ENCODE measurements at places on chromosomes 1 and 21.

- H3K4me1 ChIP-seq, result peaks cover 60% of the 10 kb centered on the region
- H3K36me3 ChIP-seq, result no peaks in the 10 kb centered on the region
- no peak for DNase-seq
- peak overlapping the region; percentile 64 for H3K27ac ChIP-seq
- no peaks in the 10 kb centered on the region for H3K27me3 ChIP-seq
- no peak overlapping the region for H3K4me3 ChIP-seq
Observed at GRCh38 chr1:21308847-21309652, 18.8 kb upstream of the ECE1 start.

DNA sequence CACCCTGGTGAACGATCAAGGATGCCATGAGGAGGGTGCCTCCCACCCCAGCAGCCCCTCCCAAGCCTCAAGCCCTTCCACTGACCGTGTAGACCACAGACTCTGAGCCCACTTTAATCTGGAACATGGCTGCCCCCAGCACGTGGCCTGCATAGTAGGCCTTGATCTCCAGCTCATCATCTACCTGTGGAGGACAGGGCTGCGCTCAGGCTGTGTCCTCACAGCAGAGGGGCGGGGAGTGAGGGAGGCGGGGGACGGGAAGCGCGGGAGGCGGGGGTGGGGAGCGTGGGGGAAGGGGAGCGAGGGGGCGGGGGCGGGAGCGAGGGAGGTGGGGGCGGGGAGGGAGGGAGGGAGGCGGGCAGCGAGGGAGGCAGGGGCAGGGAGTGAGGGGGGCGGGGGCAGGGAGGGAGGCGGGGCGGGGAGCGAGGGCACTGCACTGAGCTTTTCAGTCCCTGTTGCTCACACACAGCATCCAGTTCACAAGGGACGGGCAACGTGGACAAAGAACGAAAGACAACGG lies 7.1 kb downstream of the PUSL1 start:
- no peaks in the 10 kb centered on the region for H3K4me1 ChIP-seq
- H3K27me3 ChIP-seq, result no peaks in the 10 kb centered on the region
- no peak for DNase-seq
- H3K27ac ChIP-seq, result no peak overlapping the region
- H3K36me3 ChIP-seq, result peaks cover 92% of the 10 kb centered on the region

DNA sequence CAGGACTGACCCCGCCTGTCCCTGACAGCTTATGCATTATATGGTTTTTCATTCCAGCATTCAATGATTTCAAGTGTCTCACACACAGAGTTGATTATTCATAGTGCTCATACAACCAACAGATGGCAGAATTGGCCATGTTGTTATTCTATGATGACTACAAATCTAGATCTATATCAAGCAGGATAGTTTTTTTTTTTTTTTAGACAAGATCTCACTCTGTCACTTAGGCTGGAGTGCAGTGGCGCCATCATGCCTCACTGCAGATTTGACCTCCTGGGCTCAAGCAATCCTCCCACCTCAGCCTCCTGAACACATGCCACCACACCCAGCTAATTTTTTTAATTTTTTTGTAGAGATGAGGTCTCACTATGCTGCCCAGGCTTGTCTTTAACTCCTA lies 40.1 kb upstream of the LRRC8D start:
- H3K4me3 ChIP-seq, result no peak overlapping the region
- no peak overlapping the region for H3K27ac ChIP-seq
- H3K4me1 ChIP-seq, result no peaks in the 10 kb centered on the region
- H3K27me3 ChIP-seq, result no peaks in the 10 kb centered on the region
- H3K36me3 ChIP-seq, result no peaks in the 10 kb centered on the region

DNA sequence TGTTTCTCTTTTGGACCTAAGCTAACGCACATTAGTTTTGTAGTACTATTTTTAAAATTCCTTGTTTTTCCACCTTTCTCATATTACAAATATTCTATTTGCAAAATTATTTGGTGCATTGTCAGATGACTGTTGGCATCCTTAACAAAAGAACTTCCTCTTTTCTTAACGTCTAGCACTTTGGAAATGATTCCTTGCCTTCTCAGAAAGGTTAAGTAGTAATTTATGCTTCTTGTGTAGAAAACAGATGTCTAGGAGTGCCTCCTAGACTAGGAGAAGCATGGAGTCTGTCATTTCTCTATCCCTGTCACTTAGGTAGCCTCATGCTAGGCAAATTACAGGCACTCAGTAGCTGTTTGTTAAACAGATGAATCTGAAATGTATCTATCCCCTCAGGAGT lies 64.4 kb downstream of the HSPA13 start:
- no peak for DNase-seq
- no peak overlapping the region for H3K4me3 ChIP-seq
- H3K27me3 ChIP-seq, result no peaks in the 10 kb centered on the region
- no peaks in the 10 kb centered on the region for H3K36me3 ChIP-seq

GRCh38 chr1:109214695-109215623 lies 1.2 kb downstream of the SARS1 start:
- no peaks in the 10 kb centered on the region for H3K27me3 ChIP-seq
- peak; percentile 22 for DNase-seq
- H3K27ac ChIP-seq, result peak overlapping the region; percentile 91
- peak overlapping the region; percentile 84 for H3K4me3 ChIP-seq
